ENCODE measurements at places on chromosomes 1 and 21.

- DNase-seq = no peak
Measured at GRCh38 chr1:52190500-52191252, 48.8 kb downstream of the ZFYVE9 start.

GRCh38 chr1:225689882-225690459 is 37.0 kb upstream of the ENAH start:
- DNase-seq = no peak

DNA sequence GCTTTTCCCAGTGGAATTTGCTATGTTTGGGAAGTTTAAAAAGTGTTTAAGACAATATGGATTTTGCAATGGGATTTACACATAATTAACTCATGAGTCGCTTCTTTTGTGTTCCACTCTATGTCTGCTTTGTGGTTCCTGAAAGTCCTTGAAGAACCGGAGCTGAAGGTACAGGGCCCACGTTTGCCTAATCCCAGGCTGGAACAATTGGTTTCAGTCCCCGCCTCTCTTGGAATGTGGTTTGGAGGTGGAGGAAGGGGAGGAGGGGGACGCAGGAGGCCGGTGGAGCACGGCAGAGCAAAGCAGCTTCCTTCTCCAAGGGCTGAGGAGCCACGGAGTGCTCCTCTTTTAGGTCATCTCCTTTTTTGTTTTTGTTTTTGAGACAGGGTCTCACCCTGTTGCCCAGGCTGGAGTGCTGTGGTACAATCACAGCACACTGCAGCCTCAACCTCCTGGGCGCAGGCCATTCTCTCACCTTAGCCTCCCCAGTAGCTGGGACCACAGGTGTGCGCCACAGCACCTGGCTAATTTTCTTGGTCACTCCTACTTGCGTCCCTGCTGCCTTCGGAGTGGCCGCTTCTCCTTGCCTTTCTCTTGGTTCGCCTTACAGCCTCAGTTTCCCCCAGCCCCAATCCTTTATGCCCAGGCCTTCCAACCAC is 129.5 kb upstream of the ERRFI1 start:
- no peak for DNase-seq

DNA sequence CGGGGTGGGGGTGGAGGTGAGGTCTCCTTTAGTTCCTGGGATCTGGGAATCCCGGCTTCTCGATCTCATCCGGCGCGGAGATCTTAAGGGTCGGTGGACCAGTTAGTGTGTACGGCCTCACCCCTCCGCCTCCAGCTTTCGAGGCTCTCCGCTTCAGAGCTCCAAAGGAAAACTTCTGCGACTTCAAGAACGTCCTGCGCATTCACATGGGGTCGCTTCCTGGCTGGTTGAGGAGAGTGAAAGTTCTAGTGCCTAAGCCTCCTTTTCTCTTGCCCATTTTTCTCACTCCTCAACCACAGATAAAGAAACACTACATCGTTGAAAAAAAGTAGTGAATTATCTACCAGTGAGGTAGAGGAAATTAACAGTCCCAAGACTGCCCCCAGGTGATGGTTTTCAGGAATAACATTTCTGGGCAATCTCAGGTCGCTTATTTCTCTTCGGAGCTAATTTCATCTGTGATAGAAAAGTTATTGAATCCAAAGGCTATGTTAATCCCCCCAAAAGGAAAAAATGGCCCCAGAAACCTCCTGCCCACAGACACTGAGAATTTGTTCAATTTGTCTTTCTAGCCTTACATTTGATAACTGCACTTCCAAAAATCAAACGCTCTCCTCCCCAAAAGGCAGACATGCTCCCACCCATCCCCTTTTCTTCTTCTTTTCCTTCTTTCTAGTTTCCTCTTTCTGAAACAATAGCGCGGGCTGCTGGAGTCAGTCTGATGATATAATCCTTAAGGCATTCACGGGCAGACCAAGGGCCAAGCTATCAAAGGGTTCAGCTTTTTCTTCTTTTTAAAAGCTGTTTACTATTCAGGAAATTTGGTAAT is 20.6 kb upstream of the TBX15 start:
- DNase-seq = no peak

- no peak for DNase-seq
Measured at GRCh38 chr1:64116537-64116936, 86.9 kb upstream of the UBE2U start.

DNA sequence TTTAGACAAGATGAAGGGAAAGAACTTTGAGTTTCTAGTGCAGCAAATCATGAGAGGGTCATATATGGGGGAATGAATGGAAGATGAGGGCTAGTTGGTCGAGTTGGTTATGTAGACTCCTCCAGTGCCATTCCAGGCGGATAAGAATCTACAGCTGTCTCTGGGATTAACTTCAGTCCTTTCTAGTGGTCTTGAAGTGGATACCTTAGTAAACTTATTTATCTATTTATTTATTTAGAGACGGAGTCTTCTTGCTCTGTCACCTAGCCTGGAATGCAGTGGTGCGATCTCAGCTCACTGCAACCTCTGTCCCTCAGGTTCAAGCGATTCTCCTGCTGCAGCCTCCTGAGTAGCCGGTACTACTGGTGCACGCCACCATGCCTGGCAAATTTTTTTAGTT is 41.4 kb upstream of the RCC2 start:
- no peak for DNase-seq

DNA sequence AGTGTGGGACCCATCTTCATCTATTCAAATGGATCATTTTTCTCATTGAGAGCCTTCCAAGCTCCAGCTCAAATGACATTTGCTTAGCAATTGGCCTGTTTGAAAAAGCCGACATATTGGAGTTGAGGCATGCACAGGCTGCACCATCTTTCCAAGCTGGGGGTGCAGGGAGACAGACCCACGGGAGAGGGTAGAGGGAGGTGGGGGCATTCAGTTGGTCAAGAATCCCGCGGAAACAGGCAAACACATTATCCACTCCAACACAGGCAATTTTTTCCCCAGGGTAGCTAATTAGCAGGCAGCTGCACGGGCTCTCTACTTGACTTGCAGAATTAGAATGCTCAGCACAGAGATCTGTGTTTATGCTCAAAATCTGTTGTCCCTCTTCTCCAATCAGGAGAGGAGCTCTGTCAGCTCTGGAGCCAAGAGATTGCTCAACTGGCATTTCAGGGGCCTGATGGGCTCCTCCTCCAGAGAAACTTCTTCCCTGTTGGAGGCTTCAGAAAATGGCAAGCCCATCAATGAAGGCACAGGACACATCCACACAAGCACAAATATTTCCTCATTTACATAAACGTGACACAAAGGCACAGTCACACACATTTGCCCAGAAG is 267.8 kb downstream of the FOXD2 start:
- no peak for DNase-seq

- no peak for DNase-seq
Measured at GRCh38 chr1:150869683-150870082, 6.7 kb downstream of the ARNT start.

DNA sequence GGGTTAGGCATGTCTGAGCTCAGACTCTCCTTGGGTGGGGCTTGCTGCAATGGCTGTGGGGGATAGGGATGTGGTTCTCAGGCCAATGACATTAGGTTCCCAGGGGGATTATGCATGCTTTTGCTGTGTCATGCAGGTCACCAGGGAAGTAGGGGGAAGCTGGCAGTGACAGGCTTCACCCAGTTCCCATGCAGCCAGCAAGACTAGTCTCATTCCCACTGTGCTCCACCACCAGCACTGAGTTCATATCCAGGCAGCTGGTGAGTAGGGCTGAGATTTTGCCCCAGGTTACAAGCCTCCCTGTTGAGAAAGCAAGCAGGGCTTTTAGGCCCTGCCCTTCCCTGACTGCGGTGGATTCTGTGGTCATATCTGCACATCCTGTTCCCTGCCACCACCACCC is 32.1 kb upstream of the PLA2G5 start:
- no peak for DNase-seq

DNA sequence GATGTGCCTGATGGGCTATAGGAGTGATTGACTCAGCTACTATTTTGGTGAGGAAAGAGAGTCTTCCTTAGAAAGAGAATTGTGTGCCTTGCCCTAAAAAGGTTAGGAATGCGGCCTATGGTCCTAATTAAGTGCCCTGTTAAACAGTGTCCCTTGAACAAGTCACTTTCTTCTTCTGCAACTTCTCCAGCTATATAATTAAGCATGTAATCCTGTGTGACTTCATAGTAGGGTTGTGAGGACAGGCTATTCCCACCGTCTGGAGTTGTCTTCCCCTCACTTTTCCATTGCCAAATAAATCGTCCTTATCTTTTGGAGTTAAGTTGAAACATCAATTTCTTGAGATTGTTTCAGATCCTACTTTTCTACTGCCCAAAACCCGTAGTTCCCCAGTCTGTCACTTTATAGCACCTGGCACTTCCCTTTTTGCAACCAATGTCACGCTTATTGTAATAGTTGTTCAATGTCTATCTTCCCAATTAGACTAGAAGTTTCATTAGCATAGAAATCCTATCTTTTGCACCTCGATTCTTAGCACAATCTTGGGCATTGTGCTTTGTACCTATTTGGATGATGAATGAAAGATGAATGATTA is 27.6 kb upstream of the SLC16A1 start:
- no peak for DNase-seq

GRCh38 chr21:30044447-30045064 is 104.8 kb upstream of the GRIK1 start:
- DNase-seq = no peak

DNA sequence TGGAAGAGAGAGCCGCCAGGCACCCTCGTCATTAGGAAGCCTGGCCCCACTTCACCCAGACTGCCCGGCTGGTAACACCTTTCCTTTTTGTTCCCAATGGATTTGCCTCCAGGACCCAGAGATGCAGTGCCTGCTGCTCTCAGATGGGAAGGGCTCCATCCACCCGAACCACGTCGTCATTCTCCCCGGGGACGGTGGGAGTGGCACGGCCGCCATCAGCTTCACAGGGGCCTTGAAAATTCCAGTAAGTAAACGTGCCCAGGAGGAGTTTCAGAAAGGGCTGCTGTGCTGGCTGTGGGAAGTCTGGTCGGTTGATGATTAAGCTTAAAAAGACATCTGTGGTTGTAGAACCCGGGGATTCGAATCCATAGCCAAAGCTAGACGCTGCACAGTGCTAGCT is 45.2 kb downstream of the SLC37A1 start:
- no peak for DNase-seq

- DNase-seq = no peak
Measured at GRCh38 chr1:41964400-41964799, 45.7 kb upstream of the HIVEP3 start.

DNA sequence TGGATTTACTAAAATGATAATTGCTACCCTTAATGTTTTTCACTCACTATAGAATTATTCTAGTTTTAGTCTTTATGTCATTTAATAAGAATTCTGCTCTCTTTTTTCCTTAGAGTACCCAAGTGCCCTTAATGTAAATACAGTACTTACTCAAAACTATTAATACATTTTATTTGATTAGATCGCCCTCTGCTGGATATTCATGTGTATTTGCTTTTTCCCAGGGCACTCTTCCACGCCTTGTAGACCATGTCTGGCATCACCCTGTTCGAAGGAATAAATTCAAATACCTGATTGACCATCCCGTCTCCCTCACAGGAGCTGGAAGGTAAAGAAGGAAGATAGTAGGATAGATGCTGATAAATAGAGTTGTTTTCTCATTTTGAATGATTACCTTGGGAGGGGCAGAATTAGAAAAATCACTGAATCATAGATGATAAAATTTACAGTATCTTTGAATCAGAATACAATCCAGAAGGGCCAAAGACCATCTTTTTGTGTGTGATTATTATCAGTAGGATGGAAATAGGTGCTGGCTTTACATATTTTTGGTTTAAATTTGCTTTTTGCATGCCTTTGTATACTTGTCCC is 4.1 kb downstream of the AXDND1 start:
- DNase-seq = peak; percentile 63

GRCh38 chr1:241332987-241333386 is 24.0 kb downstream of the RGS7 start:
- DNase-seq = no peak

DNA sequence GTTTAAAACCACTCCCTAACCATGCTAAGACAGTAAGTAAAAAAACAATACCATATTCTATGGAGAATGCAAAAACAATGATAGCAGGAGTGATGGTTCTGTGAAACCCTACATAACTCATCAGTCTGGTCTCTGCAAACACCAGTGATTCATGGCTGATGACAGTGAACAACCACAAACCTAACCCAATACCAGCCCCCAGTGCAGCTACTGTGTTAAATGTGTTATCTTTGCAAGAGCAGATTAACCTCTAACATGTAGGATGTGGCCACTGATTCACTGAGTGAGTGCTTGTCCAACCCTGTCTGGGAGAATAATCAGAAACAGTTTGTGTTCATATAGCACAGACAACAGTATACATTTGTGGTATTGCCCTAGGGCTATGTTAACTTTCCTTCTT is 100.2 kb upstream of the COG2 start:
- no peak for DNase-seq

DNA sequence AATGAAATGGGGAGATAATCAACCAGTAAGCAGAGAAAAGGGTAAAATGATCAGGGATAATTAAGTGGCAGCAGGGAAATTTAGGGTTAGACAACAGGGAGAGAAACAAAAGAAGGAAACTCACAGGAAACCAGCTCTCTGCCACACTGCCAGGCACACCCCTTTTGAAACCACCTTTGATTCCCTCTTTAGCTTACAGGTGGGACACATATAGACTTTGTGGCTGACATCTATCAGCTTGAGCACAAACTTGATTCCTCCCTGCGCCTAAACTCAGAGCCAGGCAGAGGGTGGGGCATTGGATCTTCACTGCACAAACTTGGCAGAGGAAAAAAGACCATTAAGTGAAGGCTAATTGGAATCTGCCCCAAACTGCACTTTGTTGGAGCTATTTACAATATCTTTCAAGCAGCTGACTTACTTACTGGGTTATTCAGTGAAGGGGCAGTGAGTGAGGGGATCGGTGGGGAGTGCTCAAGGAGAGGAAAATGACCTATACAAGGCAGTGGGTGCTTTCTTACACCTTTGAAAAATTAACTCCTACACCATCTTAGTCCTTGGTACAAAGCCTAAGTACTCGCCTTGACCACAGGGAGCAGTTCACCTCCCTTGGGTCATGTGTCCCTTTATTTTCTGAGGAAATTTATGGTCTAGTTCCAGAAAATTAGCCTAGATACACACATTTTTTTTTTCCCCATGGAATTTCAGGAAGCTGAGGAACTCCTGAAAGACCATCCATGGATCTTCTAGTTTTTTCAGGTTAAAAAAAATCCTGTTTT is 60.2 kb downstream of the PBX1 start:
- no peak for DNase-seq

GRCh38 chr21:44804762-44805161 is 3.1 kb upstream of the UBE2G2 start:
- DNase-seq = no peak

DNA sequence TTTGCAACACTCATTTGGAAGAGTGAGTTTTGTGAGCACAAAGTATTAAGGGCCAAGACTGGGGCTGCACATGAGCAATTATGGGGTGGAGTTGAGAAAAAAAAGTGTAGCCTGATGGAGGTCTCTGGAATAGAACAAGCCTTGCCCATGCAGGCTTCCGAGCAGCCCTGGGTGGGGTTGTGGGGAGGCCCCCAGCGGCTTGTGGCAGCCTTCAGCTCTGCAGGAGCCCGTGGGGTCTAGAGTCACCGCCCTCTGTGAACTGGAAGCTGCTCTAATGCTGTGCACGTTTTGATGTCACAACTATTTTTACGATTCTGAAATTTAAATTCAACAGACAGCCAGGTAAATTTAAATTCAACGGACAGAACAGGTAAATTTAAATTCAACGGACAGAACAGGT is 58.9 kb downstream of the BACE2 start:
- DNase-seq = no peak

Data from NCI-H2081 treated with DMSO at 0.1 percent for 48 hours (cell line).